ENCODE measurements at places on chromosomes 7 and 10.

- DNase-seq = no peak
Measured at GRCh38 chr7:34837801-34838201, 179.8 kb downstream of the NPSR1 start.

- no peak for DNase-seq
Measured at GRCh38 chr7:134552105-134552504, 3.2 kb downstream of the AKR1B15 start.

- DNase-seq = no peak
Measured at GRCh38 chr10:80452069-80452468, 2.0 kb upstream of the TSPAN14 start.

DNA sequence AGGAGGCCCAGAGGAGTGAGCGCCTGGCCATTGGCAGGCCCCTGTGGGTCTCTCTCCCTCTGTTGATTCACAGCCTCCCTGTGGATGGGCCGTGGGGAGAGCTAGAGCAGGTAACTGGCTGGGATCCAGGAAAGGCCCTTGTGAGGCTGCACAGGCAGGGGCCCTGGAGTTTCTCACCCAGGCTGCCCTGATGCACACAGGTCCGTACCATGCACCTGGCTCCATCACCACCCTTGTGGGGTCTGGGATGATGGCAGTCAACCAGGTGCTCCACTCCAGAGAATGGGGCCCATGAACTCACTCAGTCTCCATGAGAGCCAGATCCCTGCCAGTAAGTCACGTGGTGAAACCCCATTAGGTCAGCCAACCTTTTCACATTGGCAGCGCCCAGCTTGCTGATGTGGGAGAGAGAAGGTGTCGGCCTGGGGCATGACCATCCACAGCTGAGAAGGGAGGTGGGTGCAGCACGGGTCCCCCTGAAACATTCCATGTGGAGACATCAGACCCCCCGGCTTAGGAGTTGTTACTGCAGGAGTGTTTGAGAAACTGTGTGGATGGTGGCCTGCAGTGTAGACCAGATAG, 320.8 kb downstream of the ADARB2 start:
- DNase-seq = no peak

- no peak for DNase-seq
Measured at GRCh38 chr7:88806280-88807037, 10.9 kb upstream of the TEX47 start.

GRCh38 chr10:43361547-43362190, 9.8 kb upstream of the FXYD4 start:
- DNase-seq = no peak

DNA sequence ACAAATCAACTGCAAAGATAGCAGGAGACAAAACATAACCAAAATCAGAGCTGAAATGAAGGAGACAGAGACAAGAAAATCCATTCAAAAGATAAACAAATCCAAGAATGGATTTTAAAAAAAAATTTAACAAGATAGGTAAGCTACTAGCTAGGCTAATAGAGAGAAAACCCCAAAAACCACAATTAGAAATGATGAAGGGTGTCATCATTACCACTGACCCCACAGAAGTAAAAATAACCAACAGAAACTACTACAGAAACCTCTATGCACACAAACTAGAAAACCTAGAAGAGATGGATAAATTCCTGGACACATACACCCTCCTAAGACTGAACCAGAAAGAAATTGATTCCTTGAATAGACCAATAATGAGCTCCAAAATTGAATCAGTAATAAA, 117.6 kb downstream of the DNAJC1 start:
- no peak for DNase-seq

DNA sequence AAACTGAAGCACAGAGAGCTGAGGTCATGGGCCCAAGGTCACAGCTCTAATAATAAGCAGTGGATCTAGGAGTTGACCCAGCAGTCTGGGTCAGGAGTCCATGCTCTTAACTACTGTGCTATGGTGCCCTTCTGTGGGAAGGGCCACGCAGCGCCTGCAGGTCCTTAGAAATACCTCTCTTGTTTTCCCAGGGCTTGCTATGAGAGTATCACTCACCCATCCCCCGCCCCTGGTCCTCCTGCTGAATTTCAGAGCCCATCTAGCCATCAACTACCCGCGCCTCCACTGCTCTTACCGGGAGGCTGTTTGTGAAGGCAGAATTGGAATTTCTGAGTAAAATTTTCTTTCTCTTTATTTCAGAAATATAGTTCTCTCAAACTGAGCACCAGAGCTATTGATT, 27.3 kb upstream of the CRHR2 start:
- peak; percentile 10 for DNase-seq

DNA sequence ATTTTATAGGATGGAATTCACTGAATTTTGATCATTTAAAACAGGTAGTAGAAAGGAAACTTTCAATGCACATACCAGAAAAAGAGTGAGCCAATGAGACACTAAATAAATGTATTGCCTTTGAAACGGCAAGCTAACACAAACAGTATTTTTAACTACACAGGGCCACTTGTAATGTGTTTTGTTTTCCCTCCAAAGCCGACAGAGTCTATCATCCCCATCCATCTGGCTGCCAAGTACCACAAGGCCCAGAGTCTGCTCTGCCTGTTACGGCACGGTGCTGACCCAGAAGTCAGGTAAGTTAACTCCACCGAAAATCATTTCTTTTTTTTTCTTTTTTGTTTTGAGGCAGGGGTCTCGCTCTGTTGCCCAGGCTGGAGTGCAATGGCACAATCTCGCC, 1.5 kb downstream of the ANKRD61 start:
- peak; percentile 10 for DNase-seq

- DNase-seq = no peak
Measured at GRCh38 chr7:44772440-44772839, 23.8 kb downstream of the ZMIZ2 start.

DNA sequence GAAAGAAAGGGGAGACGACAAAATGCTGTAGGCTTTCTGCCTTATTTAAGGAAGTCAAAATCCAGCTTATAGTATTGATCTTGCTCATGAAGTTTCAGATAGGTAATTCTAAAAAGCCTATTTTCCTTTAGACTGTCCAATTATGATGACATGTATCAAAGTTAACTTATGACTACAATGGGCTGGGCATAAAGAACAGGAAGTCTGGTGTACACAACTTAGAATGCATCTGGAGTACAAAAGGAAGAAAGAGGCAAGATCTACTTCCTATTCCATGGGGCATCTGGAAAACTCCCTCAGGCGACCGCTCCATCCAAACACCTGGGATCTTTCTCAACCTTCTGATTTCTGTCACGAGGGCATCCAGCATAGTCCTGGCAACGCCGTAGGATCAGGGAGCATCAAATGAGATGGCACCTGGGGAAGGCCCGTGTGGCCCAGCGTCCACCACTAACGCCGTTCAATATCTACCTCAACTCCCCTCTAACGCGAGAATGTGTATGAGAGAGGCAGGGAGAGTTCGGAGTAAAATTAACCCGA, 512 bp downstream of the FAM24B start:
- no peak for DNase-seq

GRCh38 chr10:96835899-96836298, 3.8 kb downstream of the LCOR start:
- DNase-seq = no peak

DNA sequence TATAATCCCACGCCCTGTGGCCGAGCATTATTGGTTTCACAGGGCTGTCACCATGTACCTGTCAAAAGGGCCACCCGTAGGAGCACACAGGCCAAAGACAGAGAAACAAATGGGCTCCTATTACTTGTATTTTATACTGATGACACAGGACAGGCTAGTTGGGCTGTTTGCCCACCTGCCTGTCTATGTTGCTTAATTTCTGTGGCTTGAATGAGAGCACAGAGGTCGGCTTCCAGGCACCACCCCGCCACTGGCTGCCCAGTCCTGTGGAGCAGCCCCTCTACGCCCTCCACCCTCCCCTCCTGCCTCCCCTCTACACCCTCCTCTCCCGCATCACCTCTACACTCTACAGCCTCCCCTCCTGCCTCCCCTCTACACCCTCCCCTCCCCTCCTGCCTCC, 652.9 kb downstream of the SDK1 start:
- DNase-seq = no peak

DNA sequence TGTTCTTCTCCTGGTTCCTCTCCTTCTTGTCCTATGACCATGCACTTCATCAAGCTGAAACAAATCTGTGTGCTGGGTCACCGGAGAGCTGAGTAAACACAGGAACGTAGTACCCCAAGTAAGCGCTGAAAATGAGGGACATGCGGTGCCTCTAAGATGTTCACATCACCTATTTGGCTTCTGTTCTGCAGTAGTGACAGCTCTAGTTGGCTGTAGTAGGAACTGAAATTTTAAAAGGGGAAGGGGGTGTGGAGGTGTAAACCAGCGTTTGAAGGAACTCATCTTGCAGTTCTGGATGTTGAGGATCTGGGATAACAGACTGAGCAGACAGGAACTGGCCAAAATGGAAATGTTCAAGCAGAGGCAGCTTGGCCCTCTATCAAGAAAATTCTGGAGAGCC, 85.2 kb downstream of the WNT2 start:
- no peak for DNase-seq

- no peak for DNase-seq
Measured at GRCh38 chr7:1043552-1044188, 676 bp upstream of the GPR146 start.

GRCh38 chr10:86863484-86863842, 94.0 kb downstream of the MMRN2 start:
- DNase-seq = peak; percentile 83

DNA sequence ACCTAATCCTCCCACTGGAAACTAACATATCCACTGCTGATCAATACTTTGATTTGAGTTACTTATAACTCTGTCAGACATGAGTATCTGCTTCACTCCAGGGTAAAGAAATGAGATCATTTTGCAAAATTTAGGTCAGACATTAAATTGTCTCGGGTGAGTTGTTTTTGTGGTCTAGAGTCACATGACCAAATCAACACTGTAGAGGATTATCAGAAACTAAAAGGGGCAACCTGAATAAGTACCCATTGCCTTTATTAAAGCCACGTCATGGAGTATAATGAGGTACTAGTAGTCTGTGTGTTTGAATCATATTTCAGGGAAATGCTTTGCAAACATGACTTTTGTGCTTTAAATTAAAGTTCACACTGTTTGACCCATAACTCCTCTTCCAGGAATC, 107.7 kb upstream of the ADO start:
- DNase-seq = no peak

DNA sequence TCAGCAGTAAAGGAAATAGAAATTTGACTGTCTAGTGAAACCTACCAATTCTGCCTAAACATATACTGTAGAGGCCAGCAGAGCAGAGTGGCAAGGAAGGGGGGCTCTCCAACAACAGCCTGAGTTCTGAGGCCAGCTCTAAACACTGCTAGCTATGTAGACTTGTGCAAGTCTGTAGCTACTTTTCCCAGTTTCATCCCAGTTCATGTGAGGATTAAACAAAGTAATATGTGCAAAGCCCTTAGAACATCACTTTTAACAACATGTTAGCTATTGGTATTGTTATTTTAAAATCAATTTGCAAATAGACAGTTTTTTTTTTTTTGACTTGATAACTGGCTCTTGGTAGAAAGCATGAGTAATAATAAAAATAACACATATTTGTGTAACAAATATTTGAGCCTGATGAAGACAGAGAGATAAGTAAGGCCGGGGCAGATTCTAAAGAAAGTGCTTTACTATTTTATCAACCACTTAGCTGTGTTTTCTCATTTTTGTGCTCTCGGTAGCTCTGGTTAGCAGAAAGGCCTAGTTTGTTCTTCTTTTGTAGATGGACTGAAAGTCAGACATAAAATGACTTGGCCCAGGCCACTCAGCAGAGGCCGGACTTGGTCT, 9.3 kb downstream of the CHST12 start:
- no peak for DNase-seq

GRCh38 chr7:32153006-32153405, 82.8 kb upstream of the PDE1C start:
- no peak for DNase-seq

DNA sequence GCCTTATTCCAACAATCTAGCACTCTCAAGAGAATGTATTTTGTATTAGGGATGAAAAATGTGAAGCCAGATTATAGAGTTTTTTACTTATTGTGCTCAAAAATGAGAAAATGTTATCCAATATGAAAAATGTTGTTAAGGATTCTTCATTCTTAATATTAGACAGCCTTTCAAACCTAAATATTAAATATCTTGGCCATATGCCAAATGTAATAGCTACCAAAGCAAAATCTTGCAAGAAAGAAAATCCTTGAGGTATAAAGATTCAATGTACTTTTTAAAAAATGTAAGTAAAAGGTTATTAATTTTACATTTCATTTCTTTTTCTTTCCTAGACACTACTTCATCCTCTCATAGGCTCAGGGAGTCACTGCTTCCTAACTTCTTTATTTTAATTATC, 33.4 kb downstream of the MET start:
- no peak for DNase-seq

GRCh38 chr7:146961617-146962016, 845.0 kb downstream of the CNTNAP2 start:
- no peak for DNase-seq

- DNase-seq = no peak
Measured at GRCh38 chr7:39624935-39625694, 1.7 kb downstream of the RALA start.

DNA sequence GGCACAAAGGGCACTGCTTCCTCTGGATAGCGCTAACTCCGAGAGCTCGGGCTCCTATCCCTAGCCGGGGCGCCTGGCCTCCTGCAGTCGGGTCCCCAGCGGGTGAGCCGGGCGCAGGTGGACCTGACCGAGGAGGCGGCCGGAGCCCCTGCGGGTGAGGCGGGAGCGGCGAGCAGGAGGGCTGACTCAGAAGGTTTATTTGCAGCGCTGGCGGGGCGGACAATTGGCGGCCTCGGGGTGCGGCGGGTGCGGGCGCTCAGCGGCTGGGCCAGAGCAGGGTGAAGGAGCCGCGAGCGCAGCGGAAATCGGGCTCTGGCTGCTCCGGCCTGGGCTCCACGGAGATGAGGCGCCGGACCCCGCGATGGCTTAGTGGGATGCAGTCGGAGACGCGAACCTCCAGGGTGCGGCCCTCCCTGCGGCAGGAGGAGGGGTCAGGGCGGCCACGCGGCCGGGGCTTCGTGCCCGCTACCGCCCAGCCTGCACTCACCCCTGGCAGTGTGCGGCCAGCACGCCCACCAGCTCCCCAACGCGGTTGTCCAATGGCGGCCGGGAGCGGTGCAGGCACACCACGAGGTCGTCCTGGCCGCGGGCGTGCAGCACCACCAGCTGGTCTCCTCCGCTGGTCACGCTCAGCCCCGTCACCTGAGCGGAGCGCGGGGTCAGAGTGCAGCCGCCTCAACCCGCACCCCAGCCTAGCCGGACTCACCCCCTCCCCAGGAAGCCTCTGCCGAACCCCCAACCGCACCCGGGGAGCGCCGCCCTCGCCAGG, 16.1 kb downstream of the MYO1G start:
- peak; percentile 63 for DNase-seq

DNA sequence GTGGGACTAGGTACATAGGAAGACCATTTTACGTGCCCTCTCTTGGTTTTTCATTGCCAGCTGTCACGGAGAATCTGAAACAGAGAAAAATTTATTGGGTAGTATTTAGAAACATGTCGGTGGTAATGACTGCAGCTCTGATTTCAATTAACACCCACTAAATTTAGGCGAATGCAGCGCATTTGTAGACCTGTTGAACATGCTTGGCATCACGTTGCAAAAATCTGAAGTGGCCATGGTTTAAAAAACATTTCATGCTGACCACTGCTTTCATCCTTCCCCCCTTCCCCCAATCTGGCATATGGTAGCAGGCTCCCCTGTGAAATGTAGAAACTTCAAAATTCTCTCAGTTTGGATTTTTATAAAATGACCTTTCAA, 34.0 kb downstream of the LRMDA start:
- no peak for DNase-seq

- DNase-seq = peak; percentile 34
Measured at GRCh38 chr10:8044908-8045725, 9.4 kb upstream of the GATA3 start.

All from brain (organoid and tissue), 16 donors.